ENCODE measurements at places on chromosomes 12 and 14. TPM values are rescaled to one million over a fixed set of nuclear protein-coding genes. Genes with fewer than 3 reads are reported as not detected.
A peak's percentile ranks its signal among the peaks of the same experiment; 100 is the strongest.

DNA sequence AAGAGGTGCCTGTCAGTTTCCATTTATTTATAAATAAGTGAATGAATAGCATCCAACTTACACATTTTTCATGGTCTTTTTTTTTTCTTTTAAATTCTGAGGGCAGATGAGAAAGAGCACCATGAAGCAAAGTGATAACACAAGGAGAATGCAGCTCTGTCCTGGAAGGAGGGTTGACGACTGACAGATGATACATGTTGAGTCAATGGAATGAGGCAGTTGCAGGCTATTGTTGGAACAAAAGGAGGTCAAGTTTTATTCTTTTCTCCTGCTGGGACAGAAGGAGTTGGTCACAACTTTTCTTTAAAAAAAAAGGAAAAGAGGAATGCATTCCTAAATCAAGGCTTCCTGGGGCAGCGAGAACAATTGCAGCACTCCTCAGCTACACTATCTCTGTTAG is 119.9 kb upstream of the PLEKHG7 start:
- DNase-seq = no peak

- DNase-seq = peak; percentile 57
Measured at GRCh38 chr12:51082561-51083125, 753 bp downstream of the CSRNP2 start.

DNA sequence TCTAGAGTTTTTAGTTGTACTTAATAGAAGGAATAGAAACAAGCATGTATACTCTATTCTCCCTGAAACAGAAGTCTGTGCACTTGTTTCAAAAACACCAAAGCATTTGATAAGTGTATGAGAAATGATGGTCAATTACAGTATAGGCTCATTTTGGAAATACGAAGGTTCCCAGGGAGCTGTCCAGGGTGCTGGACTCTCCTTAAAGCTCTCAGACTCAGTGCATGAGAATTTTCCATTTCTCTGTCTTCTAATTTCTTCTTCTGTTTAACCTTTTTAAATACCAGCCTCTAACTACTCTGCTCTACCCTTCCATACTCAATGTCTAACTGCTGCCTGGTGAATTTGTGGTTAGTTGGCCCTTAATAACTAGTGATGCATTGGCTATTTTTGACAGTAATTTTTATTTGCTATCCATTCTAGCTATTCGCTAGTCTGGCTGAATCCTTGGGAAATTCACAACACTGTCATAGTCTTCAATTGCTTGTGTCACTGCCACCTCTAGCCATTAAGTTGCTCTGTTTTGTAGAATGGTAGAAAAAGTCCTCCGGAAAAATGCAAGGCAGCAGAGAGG is 229.2 kb downstream of the NRXN3 start:
- peak; percentile 10 for DNase-seq

DNA sequence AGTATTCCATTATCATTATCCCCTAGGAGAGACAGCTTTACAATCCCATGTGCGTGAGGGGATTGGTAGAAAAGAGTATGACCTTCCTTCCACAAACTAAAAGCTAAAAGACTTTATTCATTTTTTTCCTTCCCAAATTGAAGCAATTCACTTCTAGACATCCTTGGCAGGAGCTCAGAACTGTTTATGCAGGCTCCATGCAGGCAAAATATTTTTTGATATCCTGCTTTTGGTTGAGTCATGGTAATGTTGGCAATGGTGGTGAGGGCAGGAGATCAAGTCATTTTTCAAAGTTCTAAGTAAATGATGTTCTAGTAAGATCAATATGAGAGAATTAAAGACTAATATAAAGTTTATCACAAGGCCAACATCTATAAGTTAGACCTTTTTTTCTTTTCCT is 1.3 kb upstream of the PLEKHG7 start:
- DNase-seq = no peak

GRCh38 chr14:32494609-32495434 is 165.7 kb downstream of the AKAP6 start:
- no peak for DNase-seq

- no peak for DNase-seq
Measured at GRCh38 chr12:19959353-19959752, 409.0 kb upstream of the PDE3A start.

DNA sequence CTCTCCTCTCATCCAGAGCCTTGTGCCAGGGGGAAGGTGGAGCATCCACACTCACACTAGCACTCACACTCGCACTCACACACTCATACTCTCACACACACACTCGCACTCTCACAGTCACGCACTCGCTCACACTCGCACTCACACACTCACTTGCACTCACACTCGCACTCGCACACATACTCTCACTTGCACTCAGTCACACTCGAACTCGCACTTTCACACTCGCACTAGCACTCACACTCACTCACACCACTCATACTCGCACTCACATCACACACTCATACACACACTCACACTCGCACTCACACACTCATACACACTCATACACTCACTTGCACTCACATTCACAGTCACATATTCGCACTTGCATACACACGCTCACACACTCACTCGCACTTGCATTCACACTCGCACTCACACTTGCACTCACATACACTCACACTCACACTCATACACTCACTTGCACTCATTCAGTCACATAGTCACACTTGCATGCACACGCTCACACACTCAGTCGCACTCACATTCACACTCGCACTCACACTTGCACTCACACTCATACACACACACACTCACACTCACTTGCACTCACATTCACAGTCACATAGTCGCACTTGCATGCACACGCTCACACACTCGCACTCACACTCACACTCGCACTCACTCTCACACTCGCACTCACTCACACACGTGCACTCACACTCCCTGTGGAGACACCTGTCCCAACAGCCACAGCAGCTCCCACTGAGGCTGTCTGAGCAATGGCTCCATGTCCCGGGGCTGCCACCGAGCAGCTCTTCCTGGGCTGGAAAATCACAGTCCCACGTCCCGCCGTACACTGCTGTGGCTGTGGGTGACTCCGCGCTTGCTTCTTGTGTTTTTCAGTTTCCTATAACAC is 12.3 kb upstream of the RIMBP2 start:
- no peak for DNase-seq

GRCh38 chr12:52892974-52893373 is 11.9 kb downstream of the KRT8 start:
- DNase-seq = no peak

DNA sequence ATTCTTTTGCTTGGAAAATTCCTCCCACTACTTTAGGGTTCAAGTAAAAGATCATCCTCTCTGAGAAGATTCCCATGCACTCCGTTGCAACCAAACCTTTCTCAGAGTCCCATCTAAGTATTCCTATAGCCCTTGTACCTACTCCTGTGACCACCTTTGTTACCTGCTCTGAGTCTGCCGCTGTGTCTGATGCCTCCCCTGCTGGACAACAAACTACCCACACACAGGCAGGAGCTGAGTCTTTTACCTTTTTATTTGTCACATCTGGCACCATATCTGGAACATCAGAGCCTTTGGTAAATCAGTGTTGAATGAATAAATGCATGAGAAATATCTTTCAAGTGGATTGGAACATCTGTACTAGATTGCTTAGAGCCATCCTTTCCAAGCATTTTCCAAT is 82.1 kb upstream of the FLRT2 start:
- DNase-seq = no peak

- peak; percentile 26 for DNase-seq
Measured at GRCh38 chr12:81992461-81992860, 233.3 kb upstream of the PPFIA2 start.

GRCh38 chr12:56684745-56685359 is 3.2 kb downstream of the PTGES3 start:
- DNase-seq = no peak

- no peak for DNase-seq
Measured at GRCh38 chr14:105850853-105851581, 324.6 kb downstream of the TMEM121 start.

- DNase-seq = no peak
Measured at GRCh38 chr12:25152055-25152454, 42.9 kb downstream of the DNAI7 start.

DNA sequence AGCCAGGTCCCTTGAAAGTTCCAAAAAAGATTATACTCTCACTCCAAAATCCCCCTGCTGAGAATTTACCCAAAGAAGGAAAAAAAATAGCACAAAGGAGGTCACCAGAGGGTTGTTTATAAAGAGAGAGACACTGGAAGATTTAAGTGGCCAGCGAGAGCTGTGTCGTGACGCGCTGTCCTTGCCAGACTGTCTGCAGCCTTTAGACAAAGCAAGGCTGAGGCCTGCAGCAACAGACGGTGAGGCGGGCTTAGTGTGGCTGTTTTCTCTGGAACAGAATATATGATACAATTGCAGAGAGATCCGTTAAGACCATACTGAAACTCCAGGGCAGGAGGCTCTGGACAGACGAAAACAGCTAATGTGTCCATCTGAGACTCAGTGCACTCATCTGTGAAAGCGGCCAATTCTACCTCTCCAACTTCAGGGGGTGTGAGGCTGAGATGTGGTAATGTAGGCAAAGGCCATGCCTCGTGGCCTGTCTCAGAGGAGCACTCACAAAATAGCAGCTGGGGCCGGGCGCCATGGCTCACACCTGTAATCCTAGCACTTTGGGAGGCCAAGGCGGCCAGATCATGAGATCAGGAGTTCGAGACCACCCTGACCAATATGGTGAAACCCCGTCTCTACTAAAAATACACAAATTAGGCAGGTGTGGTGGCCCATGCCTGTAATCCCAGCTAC is 36.2 kb downstream of the ANAPC7 start:
- no peak for DNase-seq

DNA sequence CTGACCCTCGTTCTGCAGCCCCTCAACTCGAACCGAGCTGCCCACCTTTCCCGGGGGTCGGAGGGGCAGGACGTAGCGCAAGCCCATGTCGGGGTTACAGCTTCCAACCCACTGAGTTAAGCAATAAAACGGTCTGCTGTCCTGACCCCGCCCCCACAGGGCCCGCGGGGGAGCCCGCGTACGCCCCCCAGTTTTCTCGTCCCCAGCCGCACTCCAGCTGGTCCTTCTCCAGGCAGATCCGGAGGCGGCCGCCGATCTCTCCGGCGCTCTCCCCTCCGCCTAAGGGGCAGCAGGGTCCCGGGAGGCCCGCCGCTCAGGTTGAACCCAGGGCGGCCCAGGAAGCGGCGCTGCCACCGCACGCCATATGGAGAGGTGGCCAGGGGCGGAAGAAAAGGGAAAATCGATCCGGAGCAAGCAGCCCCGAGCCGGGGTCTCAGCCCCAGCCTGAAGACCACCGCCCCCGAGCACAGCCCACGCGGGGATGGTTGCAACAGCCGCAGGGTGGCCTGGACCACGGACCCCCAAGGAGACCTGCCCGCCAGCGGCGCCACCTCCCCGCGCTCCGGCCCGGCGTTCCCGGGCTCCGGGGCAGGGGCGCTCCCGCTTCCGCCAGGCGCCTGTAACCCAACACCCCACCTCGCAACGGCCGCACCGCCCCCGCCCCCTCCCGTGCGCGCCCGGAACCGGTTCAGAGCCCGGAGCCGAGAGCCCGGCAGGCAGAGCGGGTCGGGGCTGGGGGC is 760 bp downstream of the ACTN1 start:
- DNase-seq = peak; percentile 55

DNA sequence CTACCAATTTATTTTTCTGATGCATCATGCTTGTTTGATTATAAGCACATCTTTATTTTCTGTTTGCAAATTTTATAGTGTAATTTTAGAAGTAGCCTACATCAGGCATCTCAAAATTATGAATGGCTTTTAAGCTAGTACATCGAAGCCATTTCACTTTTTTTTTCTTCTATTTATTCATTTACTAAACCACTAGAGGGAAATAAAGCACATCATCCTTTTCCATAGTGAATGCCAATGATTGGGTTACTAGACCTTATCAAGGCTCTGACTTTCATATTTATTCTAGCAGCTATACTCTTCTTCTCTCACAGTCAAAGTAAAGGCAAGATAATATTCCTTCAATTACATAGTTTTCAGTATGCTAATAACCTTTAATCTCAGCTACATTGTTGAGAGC is 736.4 kb upstream of the LRFN5 start:
- DNase-seq = no peak

DNA sequence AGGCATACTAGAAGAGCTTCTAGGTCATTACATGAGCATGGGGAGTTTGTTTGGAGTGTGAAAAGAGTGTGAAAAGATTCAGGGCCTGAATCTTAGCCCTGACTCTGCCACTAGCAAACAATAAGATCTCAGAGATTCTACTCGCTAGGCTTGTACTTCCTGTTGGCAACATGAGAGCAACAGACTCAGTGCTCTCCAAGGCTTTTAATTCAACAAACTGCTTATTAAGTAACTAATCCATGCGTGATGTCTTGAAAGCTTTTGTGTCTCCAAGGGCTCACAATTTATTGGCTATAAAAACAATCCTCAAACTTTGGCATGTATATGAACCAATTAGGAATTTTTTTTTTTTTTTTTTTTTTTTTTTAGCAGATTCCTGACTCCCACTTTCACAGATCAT is 105.1 kb downstream of the STXBP6 start:
- no peak for DNase-seq

GRCh38 chr14:77976591-77976990 is 176.7 kb downstream of the ADCK1 start:
- no peak for DNase-seq

DNA sequence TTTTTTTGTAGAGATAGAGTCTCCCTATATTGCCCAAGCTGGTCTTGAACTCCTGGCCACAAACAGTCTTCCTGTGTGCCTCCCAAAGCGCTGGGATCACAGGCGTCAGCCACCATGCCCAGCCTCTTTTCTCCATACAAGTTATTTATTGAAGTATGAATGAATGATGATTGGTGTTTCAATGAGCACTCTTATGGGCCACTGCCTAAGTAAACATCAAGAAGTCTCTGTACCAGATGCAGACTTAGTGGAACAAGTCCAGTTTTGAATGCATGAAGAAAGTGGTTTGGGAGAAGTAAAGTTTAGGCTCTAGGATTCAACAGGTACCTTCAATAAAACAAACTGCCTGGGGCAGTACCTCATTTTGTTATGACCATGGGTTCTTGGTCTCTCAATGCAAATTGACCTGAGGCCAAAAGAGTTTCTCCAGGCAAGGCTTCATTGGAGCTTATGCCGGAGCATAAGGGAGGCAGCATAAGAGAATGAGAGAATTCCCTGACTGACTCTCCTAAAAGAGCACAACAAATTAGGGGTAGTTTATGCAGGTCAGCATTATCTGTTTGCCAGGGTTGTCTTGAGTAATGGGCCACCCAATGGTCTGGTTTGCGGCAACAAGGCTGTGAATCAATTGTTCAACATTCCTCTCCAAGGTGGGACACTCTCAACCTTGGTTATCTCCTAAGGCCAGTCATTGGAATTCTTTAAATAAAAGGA is 1.1 kb upstream of the GMFB start:
- no peak for DNase-seq

DNA sequence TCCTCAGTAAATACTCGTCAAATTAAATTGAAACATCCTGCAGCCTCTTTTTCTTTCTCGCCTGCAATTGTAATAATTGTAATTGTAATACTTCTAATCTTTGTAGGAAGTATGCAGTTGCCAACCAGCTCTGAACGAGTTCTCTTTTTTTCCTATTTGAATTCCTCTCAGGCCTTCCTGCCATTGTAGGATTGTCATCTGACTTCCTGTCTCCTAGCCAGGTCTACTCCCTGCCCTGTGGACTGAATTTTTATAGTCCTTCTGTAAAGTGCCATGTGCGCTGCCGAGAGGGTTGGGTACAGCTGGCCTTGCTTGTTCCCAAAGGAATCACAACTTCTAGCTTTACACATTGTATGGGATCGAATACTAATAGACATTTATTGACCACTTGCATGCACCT is 183.3 kb downstream of the SSPN start:
- no peak for DNase-seq

The TSPAN8 gene
- total RNA-seq = not detected

The CMA1 gene
- not detected for total RNA-seq

The IPO8 gene
- 41.3 TPM for total RNA-seq

The PRICKLE1 gene
- not detected for total RNA-seq

The MYL2 gene
- total RNA-seq = not detected

The EPYC gene
- total RNA-seq = not detected

The TESPA1 gene
- total RNA-seq = 73.9 TPM

The CACNB3 gene
- 19.0 TPM for total RNA-seq

The BEGAIN gene
- total RNA-seq = 3.3 TPM

The SLC6A12 gene
- total RNA-seq = not detected

The SALL2 gene
- 4.4 TPM for total RNA-seq
